Activated CD4-positive, alpha-beta memory T cell treated with anti-CD3 and anti-CD28 coated beads, Interleukin-2, amount 10 ng/mL, durations not matched to agents 7 days and 5 days (primary cell): ENCODE measurements at places on chromosomes 5 and 9. TPM values are rescaled to one million over a fixed set of nuclear protein-coding genes. Genes with fewer than 3 reads are reported as not detected.

DNA sequence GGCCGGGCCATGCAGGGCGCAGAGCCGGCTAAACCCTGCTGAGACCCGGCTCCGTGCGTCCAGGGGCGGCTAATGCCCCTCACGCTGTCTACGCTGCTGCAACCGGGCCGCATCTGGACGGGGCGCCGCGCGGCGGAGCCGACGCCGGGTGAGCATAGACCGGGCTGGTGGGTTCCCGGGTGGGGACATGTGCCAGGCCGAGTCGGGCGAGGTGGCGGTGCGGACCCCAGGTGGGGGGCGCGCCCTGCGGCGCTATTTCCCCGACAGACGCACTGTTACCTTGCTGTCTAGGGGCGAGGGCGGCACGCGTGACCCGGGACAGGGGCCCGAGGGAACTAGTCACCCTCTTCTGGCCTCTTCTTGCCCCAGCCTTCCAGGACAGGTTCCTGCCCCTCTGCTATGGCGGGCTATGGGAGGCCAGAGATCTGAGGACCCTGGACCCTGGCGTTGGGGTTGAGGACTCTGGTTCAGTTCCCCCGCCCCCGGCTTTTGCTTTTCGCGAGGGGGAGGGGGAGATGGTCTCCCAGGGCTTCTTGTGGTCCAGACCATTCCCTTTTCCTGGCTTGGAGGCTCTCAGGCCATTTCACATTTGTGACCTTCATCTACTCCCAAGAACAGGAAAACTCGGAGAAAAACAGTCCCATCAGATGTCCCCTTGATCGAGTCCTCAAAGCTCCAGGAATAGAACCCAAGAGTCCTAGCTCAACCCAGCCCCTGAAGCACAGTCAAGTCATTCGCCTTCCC is 536 bp downstream of the SLC27A4 start:
- no peak for DNase-seq

GRCh38 chr5:103346162-103346748 is 87.7 kb downstream of the MACIR start:
- DNase-seq, result no peak

DNA sequence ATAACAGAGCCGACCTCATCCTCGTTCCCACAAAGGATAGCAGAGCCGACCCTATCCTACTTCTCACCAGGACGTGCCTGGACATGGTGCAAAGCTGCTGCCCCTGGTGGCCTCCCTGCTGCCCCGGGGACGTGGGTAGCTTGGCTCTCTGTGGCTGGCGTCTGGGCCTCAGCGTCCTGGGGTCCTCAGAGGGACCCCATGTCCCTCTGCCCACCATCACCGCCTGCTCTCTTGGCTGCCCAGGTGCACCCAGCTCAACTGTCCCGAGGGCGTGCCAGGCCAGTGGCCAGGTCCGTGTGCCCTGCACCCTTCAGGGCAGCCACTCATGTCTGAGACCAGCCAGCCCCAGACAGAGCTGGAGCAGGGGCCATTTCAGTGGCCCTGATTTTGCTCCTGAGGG is 8.5 kb downstream of the NKD2 start:
- no peak for DNase-seq

GRCh38 chr5:2112173-2113025 is 229.7 kb upstream of the IRX4 start:
- no peak for DNase-seq

DNA sequence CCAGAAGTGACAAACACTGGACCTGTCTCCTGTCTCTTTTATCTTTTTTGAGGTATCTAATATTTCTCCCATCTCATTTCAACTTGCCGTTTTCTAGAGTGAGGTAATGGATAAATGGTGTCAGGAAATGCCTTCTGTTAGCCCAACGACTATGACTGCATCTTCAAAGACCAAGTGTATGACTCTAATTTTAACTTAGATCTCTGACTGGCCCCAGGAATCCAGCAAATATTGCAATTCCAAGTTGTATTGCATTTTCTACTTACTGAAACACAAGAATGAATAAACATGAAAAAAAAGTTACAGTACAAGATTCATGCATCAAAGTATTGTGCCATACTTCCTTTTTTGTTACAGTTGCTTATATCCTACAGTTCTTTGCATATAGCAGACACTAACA is 26.3 kb downstream of the SLC28A3 start:
- DNase-seq, result no peak

- no peak for DNase-seq
Measured at GRCh38 chr5:169263591-169263990, 37.3 kb downstream of the SLIT3 start.

DNA sequence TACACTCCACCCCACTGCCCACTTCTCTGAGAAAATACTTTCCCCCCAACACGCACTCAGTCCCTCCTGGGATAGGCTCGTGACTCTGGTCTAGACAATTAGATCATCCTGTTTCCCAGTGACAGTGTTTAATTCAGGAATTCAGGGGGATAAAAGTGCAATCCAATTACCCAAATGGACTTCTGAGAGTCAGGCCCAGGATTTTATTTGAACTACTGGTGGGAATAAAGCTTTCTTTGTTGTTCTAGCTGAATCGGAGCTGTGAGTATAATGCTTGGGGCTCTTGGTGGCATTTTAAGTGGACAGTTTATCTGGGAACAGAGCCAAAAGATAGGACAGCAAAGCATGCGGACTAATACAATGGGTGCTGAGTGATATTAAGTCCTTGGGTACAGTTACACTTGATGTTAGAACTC is 683.3 kb downstream of the MAT2B start:
- no peak for DNase-seq

GRCh38 chr5:123444016-123444415 is 20.8 kb upstream of the CEP120 start:
- DNase-seq, result no peak

DNA sequence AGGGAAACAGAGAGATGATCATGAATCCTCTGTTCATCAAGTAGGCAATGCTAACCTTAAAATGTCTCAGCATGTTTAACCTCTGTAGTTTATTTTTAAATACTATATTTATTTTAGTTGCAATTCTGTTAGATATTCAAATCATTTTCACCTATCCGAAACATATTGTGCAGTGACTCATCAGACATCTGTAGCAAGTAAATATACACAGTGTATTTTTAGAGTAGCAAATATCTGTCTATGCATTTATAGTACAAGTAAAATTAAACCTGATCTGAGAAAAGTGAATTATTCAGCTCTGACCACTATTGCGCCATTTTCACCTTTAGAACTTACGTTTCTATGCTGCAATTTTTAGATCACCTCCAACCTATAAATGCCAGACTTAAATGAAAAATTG is 24.3 kb upstream of the TUSC1 start:
- DNase-seq, result no peak

Gene TTLL11
- 2.1 TPM for total RNA-seq

Gene RAI14
- 1.0 TPM for total RNA-seq

Gene ADAMTSL2
- not detected for total RNA-seq
